Thoracic aorta (tissue), 2 donors: ENCODE measurements at places on chromosomes 5 and 9. TPM values are rescaled to one million over a fixed set of nuclear protein-coding genes. Genes with fewer than 3 reads are reported as not detected.

Gene FOXD4L3
- total RNA-seq, result 0.78 TPM

Gene FOXD4L6
- total RNA-seq, result not detected

Gene IFNA13
- total RNA-seq, result not detected

Gene CTNNA1
- total RNA-seq, result 322 TPM

Gene GRXCR2
- total RNA-seq, result not detected

Gene LIFR
- total RNA-seq, result 110 TPM

Gene PCDHA10
- 0.41 TPM for total RNA-seq

Gene FAM170A
- total RNA-seq, result 2.2 TPM

Gene TLE4
- 44.1 TPM for total RNA-seq

Gene PCDHGB7
- 28.1 TPM for total RNA-seq

Gene HAVCR2
- 16.8 TPM for total RNA-seq

Gene IL3
- not detected for total RNA-seq

Gene ADAMTS2
- 34.4 TPM for total RNA-seq

Gene ZNF483
- total RNA-seq, result 17.8 TPM

Gene SLC34A3
- 0.54 TPM for total RNA-seq

Gene DNAJC18
- total RNA-seq, result 16.7 TPM

Gene IL13
- total RNA-seq, result 2.8 TPM

Gene SLC45A2
- total RNA-seq, result not detected

Gene LCP2
- 56.9 TPM for total RNA-seq

Gene PAPPA
- 17.4 TPM for total RNA-seq

Gene RNF183
- total RNA-seq, result not detected

Gene CTNND2
- total RNA-seq, result not detected

Gene NXNL2
- total RNA-seq, result 1.8 TPM

Gene SPRY4
- total RNA-seq, result 63.4 TPM

Gene SPINK13
- not detected for total RNA-seq

Gene ZNF608
- total RNA-seq, result 13.5 TPM

Gene ARL15
- 23.6 TPM for total RNA-seq

Gene PDE6A
- not detected for total RNA-seq

Gene CNTLN
- total RNA-seq, result 11.4 TPM

Gene NTNG2
- total RNA-seq, result 2.0 TPM

Gene ANAPC2
- 43.0 TPM for total RNA-seq

Gene TLR4
- 78.2 TPM for total RNA-seq

Gene PCDHGB5
- total RNA-seq, result 20.8 TPM

Gene PCDHB16
- total RNA-seq, result 9.1 TPM

Gene SMIM33
- total RNA-seq, result not detected

Gene BAAT
- not detected for total RNA-seq

Gene FCN2
- total RNA-seq, result not detected

Gene IFNA21
- not detected for total RNA-seq
